ENCODE measurements at places on chromosomes 7 and 10.

GRCh38 chr7:1511444-1512422 is 7.5 kb upstream of the INTS1 start:
- H3K36me3 ChIP-seq: no peaks in the 10 kb centered on the region
- no peaks in the 10 kb centered on the region for H3K27me3 ChIP-seq
- peaks cover 12% of the 10 kb centered on the region for H3K4me1 ChIP-seq
- no peak overlapping the region for H3K4me3 ChIP-seq
- H3K27ac ChIP-seq: no peak overlapping the region

GRCh38 chr10:125120053-125120710 is 40.2 kb downstream of the CTBP2 start:
- peak overlapping the region; percentile 50 for H3K27ac ChIP-seq
- no peak overlapping the region for H3K4me3 ChIP-seq
- no peaks in the 10 kb centered on the region for H3K36me3 ChIP-seq

GRCh38 chr10:124546957-124547646 is 85.5 kb downstream of the LHPP start:
- no peak for DNase-seq
- H3K4me3 ChIP-seq: no peak overlapping the region
- peaks cover 11% of the 10 kb centered on the region for H3K4me1 ChIP-seq
- H3K27ac ChIP-seq: no peak overlapping the region
- no peaks in the 10 kb centered on the region for H3K36me3 ChIP-seq
- no peaks in the 10 kb centered on the region for H3K27me3 ChIP-seq

GRCh38 chr10:113496111-113497109 is 56.4 kb upstream of the HABP2 start:
- H3K4me3 ChIP-seq: no peak overlapping the region
- H3K36me3 ChIP-seq: no peaks in the 10 kb centered on the region
- no peak for DNase-seq
- H3K27me3 ChIP-seq: no peaks in the 10 kb centered on the region
- H3K4me1 ChIP-seq: peaks cover 4% of the 10 kb centered on the region

GRCh38 chr10:80196270-80196949 is 8.9 kb downstream of the ANXA11 start:
- no peak overlapping the region for H3K4me3 ChIP-seq
- H3K27ac ChIP-seq: peak overlapping the region; percentile 86

- no peak overlapping the region for H3K4me3 ChIP-seq
- peaks cover 2% of the 10 kb centered on the region for H3K4me1 ChIP-seq
- H3K36me3 ChIP-seq: no peaks in the 10 kb centered on the region
- DNase-seq: no peak
Observed at GRCh38 chr10:3820255-3820654, 35.2 kb upstream of the KLF6 start.

DNA sequence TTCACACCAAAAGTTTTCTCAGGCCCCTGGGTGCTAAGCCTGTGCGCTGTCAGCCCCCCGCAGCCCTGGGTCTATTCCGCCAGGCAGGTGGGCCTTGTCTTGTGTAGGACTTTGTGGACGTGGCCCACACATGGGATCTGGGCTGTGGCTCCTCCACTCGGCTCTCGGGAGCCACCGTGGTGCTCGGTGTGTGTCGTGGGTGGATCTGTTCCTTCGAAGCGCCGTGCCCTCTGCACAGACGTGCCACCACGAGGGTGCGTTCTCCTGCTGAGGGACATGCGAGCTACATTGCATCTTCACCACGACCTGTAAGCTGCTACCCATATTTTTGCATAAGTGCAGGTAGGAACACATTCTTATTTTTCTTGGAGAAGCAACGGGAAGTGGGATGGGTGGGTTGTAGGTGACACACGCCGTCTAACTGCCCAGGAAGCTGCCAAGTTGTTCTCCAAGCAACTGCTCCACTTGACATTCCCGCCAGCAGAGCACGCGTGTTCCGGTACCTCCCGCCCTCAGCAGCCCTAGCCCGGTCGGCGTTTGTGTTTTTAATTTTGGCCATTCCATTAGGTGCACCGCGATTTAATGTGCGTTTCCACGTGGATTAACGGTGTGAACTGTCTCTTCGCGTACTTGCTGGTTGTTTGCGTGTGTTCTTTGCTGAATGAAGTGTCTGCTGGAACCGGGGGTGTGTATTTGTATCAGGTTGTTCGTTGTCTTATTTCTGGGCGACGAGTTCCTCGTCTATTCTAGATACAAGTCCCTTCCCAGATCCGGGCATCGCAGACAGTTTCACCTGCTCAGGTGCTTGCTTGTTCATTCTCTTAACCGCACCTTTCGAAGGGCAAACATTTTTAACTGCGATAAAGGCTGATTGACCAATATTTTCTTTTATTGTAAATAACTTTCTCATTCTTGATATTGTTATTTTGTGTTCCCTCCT is 47.4 kb upstream of the CFAP46 start:
- H3K27ac ChIP-seq: no peak overlapping the region
- no peaks in the 10 kb centered on the region for H3K27me3 ChIP-seq
- peaks cover 5% of the 10 kb centered on the region for H3K4me1 ChIP-seq
- H3K4me3 ChIP-seq: no peak overlapping the region
- DNase-seq: no peak

GRCh38 chr10:34399013-34399412 is 416.1 kb downstream of the PARD3 start:
- H3K36me3 ChIP-seq: no peaks in the 10 kb centered on the region
- no peak overlapping the region for H3K27ac ChIP-seq
- no peaks in the 10 kb centered on the region for H3K27me3 ChIP-seq
- DNase-seq: no peak
- H3K4me3 ChIP-seq: no peak overlapping the region

DNA sequence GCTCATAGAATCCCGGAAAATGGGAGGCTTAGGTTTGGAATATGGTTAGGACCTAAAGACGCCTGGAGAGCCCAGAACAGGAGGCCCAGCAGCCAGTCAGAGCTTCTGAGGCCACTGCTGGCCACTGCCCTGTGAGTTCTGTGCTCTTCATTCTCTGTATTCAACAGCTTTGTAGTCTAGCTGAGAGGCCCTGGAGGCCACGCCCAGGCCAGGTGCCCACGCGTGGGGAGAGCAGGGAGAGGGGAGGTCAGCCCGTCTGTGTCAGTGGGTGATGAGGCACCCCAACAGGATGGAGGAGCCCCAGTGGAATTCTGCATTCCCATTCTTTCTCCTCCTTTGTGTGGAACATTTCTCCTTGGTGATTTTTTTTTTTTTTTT is 29.1 kb downstream of the IL15RA start:
- no peak for DNase-seq
- H3K4me1 ChIP-seq: peaks cover 23% of the 10 kb centered on the region

- H3K4me3 ChIP-seq: no peak overlapping the region
- no peak for DNase-seq
- H3K36me3 ChIP-seq: no peaks in the 10 kb centered on the region
- H3K27me3 ChIP-seq: peaks cover 9% of the 10 kb centered on the region
Observed at GRCh38 chr10:971150-971542, 17.1 kb upstream of the GTPBP4 start.

GRCh38 chr7:131196803-131197202 is 130.9 kb upstream of the MKLN1 start:
- no peak overlapping the region for H3K4me3 ChIP-seq
- H3K4me1 ChIP-seq: no peaks in the 10 kb centered on the region
- H3K27me3 ChIP-seq: no peaks in the 10 kb centered on the region
- H3K36me3 ChIP-seq: no peaks in the 10 kb centered on the region
- DNase-seq: no peak

- no peak overlapping the region for H3K27ac ChIP-seq
- H3K27me3 ChIP-seq: no peaks in the 10 kb centered on the region
- H3K4me1 ChIP-seq: no peaks in the 10 kb centered on the region
- no peak for DNase-seq
- no peak overlapping the region for H3K4me3 ChIP-seq
- no peaks in the 10 kb centered on the region for H3K36me3 ChIP-seq
Observed at GRCh38 chr7:84336303-84336702, 141.7 kb upstream of the SEMA3A start.

- no peak overlapping the region for H3K4me3 ChIP-seq
- H3K27me3 ChIP-seq: no peaks in the 10 kb centered on the region
- H3K4me1 ChIP-seq: peaks cover 38% of the 10 kb centered on the region
- peak overlapping the region; percentile 54 for H3K27ac ChIP-seq
- no peaks in the 10 kb centered on the region for H3K36me3 ChIP-seq
Observed at GRCh38 chr10:5565671-5566581, 41.2 kb downstream of the CALML3 start.

GRCh38 chr10:83921984-83922860 is 217.1 kb upstream of the GHITM start:
- no peaks in the 10 kb centered on the region for H3K4me1 ChIP-seq
- H3K27ac ChIP-seq: no peak overlapping the region
- H3K36me3 ChIP-seq: no peaks in the 10 kb centered on the region
- H3K4me3 ChIP-seq: no peak overlapping the region
- no peak for DNase-seq

DNA sequence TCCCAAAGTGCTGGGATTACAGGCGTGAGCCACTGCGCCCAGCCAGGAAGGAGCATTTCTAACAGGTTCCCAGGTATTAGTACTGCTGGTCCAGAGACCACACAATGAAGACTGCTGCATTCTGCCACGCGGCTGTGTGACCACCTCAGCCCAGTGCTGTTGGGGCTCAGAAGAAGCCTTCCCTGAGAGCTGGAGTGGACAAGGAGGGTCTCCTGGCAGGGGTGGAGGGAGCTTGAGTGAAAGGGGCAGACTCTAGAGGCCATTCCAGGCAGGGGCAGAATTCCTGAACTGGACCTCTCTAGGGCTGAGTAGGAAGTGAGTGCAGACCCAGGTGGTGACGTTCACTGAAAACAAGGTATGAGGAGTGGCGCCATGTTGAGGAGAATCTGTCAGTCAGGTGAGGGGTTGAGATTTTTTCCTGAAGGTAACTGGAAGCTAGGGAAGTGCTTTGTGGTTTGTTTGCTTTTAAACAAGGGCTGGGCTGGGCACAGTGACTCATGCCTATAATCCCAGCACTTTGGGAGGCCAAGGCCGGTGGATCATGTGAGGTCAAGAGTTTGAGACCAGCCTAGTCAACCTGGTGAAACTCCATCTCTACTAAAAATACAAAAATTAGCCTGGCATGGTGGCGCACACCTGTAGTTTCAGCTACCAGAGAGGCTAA is 67.6 kb downstream of the TACC2 start:
- H3K36me3 ChIP-seq: peaks cover 10% of the 10 kb centered on the region
- no peak overlapping the region for H3K4me3 ChIP-seq
- H3K27ac ChIP-seq: peak overlapping the region; percentile 73
- H3K27me3 ChIP-seq: no peaks in the 10 kb centered on the region
- H3K4me1 ChIP-seq: peaks cover 73% of the 10 kb centered on the region

DNA sequence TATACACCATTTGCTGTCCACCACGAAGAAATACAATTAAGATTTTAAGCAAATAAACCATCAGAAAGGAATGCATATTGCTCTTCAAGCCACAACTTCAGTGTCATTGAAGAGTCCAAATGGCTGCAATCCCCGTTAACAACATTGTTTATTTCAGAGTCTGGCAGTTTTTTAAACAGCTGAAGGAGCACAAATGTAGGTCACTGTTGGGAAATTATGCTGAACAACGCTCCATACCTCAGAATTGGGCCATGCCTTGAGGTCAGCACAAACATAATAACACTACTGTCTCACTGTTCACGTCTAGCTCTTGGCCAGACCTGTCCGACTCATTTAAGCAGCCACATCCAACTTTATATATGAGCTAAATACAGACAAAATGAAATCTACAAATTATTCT is 453.9 kb upstream of the GHITM start:
- DNase-seq: no peak
- no peak overlapping the region for H3K4me3 ChIP-seq

GRCh38 chr7:85130702-85131101 is 56.2 kb downstream of the SEMA3D start:
- H3K36me3 ChIP-seq: no peaks in the 10 kb centered on the region
- no peak overlapping the region for H3K4me3 ChIP-seq
- no peaks in the 10 kb centered on the region for H3K27me3 ChIP-seq
- DNase-seq: no peak
- no peaks in the 10 kb centered on the region for H3K4me1 ChIP-seq
- H3K27ac ChIP-seq: no peak overlapping the region

DNA sequence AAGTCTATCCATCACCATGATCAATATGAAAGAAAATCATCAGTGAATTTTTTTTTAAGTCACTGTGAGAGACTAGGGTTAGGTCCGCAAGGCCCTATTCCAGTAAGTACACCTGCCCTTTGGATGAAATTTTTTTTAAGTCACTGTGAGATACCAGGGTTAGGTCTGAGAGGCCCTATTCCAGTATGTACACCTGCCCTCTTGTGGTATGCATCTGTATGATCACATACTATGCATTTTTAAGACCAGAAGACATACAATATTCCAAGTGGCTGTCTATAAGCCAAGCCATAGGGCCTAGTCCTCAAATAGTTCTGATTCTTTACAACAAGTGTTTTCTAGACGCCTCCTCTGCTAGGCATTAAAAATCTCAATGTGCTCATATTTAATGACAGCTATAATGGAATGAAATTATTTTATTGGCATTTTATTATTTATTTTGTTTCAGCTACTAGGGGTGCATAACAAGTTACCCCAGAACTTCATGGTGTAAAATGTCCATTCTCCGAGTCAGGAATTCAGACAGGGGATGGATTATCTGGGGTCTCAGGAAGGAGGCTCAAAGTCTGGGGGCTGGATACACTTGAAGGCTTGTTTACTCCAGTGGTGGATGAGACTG is 53.1 kb downstream of the TEX36 start:
- no peak overlapping the region for H3K4me3 ChIP-seq

- H3K27ac ChIP-seq: no peak overlapping the region
- H3K4me3 ChIP-seq: no peak overlapping the region
- DNase-seq: no peak
- H3K4me1 ChIP-seq: no peaks in the 10 kb centered on the region
- H3K27me3 ChIP-seq: no peaks in the 10 kb centered on the region
- no peaks in the 10 kb centered on the region for H3K36me3 ChIP-seq
Observed at GRCh38 chr7:146375170-146375569, 258.6 kb downstream of the CNTNAP2 start.

DNA sequence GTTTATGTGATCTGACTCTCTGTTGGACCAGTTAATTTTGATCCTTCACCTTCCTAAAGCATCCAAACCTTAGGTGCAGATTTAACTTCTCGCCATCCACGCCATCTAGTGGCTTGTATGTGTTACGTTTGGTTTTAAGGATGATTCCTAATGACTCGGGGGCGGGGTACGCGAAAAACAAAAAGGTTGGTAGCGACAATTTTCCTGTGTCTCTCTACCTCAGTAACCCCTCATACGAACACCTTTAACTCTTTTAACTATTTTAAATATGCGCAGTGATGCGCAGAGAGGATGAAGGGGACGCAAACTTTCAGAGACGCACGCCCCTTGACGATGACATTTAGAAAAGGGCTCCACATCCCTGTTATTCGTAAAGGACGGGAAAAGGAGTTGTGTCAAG is 714 bp upstream of the KCND2 start:
- DNase-seq: no peak
- H3K4me3 ChIP-seq: peak overlapping the region; percentile 63
- H3K4me1 ChIP-seq: peaks cover 4% of the 10 kb centered on the region
- no peak overlapping the region for H3K27ac ChIP-seq

DNA sequence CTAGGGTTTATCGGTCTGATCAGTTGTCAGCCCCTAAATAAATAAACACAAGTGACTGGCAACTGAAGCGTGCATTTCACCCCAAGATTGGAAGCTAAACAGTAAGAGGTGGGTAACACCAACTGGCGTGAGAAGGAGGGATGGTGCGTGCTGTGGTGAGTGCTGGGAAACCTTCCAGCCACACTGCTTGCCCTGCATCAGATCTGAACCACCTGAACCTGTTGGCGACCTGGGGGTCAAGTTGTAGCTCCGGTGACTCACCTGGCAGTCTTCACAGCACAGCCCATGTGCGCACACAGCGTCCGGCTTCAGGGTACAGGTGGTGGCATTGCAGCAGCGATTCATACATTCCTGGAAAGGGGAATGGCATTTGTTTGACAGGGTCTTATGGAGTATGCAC is 170.1 kb downstream of the FANK1 start:
- H3K4me3 ChIP-seq: no peak overlapping the region
- H3K27ac ChIP-seq: no peak overlapping the region
- H3K27me3 ChIP-seq: peaks cover 4% of the 10 kb centered on the region
- no peaks in the 10 kb centered on the region for H3K36me3 ChIP-seq

Data from esophagus squamous epithelium (tissue), 5 donors.